ENCODE measurements at places on chromosomes 5 and 9. TPM values are rescaled to one million over a fixed set of nuclear protein-coding genes. Genes with fewer than 3 reads are reported as not detected.

- no peak overlapping the region for H3K4me3 ChIP-seq
- no peaks in the 10 kb centered on the region for H3K4me1 ChIP-seq
- H3K27me3 ChIP-seq = no peaks in the 10 kb centered on the region
- DNase-seq = no peak
- no peak overlapping the region for H3K27ac ChIP-seq
- no peaks in the 10 kb centered on the region for H3K36me3 ChIP-seq
Measured at GRCh38 chr5:158464383-158464782, 605.4 kb upstream of the CLINT1 start.

GRCh38 chr5:40999142-40999541, 72.0 kb downstream of the MROH2B start:
- no peak overlapping the region for H3K4me3 ChIP-seq
- H3K36me3 ChIP-seq = no peaks in the 10 kb centered on the region
- H3K4me1 ChIP-seq = no peaks in the 10 kb centered on the region
- no peak overlapping the region for H3K27ac ChIP-seq

The OR1J2 gene
- not detected for total RNA-seq

DNA sequence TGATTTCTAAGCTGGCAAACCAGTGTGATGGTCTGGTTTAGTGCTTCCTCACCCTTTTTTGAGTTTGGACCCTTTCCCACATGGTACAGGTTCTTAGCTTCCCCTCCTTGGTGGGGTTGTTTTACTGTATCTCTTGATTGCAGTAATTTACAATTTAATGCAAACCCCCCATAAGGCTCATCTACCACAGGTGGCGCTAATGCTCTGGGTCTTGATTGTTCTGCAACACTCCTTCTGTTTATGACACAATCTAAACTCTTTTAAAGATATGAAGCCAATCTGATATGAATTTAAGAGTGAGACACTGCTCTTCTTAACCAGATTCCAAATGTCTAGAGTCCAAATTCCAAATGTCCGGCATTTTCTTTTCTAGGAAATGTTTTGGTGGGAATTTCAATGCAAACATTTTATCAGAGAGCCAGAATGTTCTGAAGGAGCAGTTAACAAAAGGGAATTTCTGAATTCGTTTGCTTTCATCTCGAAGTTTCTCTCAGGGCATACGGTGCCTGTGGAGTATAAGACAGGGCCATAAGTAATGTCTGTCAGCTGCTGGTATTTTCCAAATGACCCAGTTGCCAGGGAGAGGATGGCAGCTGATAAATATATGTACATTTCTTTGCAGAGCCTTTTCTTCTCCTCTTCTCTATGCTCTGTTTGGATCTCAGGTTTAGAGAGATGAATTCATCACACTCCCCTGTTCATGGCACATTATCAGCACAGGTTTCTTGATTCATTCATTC, 246.8 kb downstream of the ARHGAP26 start:
- peaks cover 2% of the 10 kb centered on the region for H3K36me3 ChIP-seq
- H3K27ac ChIP-seq = no peak overlapping the region
- DNase-seq = no peak

- H3K27me3 ChIP-seq = peaks cover 5% of the 10 kb centered on the region
- DNase-seq = no peak
- no peak overlapping the region for H3K4me3 ChIP-seq
- H3K4me1 ChIP-seq = no peaks in the 10 kb centered on the region
Measured at GRCh38 chr9:29906065-29906464, 2332.8 kb upstream of the C9orf72 start.

The CSNK1G3 gene
- 39.4 TPM for total RNA-seq

DNA sequence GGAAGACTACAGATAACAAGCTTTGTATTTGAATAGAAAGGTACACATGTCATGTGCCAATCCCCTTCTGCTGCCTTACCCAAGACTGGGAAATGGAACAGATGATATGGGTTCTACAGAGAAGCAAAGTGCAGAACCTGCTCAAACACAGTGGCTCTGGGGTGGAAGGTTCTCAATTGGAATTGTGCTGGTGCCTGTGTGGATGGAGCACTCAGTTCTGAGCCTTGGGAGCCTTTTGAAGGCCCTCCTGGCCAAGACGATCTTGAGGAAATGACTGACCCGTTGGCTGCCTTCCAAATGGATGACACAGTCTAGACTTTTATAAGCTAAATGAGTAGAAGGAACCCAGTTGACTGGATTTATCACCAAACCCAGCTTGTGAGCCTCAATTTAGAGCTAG, 4.2 kb upstream of the PRSS3 start:
- H3K36me3 ChIP-seq = no peaks in the 10 kb centered on the region
- H3K4me3 ChIP-seq = no peak overlapping the region
- H3K27ac ChIP-seq = no peak overlapping the region
- peaks cover 3% of the 10 kb centered on the region for H3K4me1 ChIP-seq
- H3K27me3 ChIP-seq = peaks cover 9% of the 10 kb centered on the region

GRCh38 chr9:100880284-100880683, 148.2 kb upstream of the PLPPR1 start:
- H3K27ac ChIP-seq = no peak overlapping the region
- peaks cover 4% of the 10 kb centered on the region for H3K27me3 ChIP-seq
- no peaks in the 10 kb centered on the region for H3K4me1 ChIP-seq
- DNase-seq = no peak
- no peak overlapping the region for H3K4me3 ChIP-seq

All from chondrocyte (in vitro differentiated cells).